ENCODE measurements at places on chromosomes 11 and 22. TPM values are rescaled to one million over a fixed set of nuclear protein-coding genes. Genes with fewer than 3 reads are reported as not detected.

Gene GALNT18
- total RNA-seq = 6.1 TPM

Gene OR8A1
- not detected for total RNA-seq

Gene FAM180B
- total RNA-seq = not detected

- DNase-seq = peak; percentile 18
Observed at GRCh38 chr11:36478700-36479329, 31.3 kb downstream of the TRAF6 start.

DNA sequence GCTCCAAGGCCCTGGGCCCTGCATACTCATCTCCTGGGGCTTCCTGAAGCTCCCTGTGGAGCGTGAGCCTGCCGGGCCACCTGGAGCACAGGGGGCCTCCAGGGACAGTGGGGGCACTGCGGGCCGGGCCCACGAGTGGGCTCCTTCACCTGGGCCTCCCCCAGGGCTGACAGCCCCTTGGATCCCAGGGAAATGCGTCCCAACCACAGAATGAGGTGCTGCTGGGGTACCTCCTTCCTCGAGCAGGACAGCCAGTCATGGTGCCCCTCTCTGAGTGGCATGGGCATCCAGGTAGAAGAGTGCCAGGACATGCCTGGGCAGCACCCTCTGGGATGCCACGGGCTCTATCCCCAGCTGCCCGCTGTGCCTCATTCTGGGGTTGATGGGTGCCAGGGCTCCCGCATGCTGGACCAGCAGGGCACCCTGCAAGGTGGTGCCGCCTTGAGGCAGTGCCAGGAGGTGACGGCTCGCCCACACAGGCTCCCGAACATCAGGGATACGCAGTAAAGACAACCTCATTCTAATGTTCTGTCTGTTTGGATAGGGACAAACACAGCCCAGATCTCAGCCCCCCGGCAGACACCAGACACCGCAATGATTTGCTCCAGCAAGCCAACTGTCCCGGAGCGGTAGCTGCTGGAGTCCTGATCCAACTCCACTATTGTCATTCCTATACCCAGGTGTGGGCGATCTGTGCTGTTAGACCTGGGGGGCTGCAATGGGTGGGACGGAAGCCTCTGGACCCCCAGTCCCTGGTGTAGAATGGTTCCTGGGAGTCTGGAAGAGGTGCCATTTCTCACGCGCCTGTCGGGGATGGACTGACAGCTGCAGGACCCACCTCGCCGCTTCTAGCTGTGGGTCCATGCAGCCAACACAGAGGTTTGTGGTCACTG, 25.8 kb downstream of the KRTAP5-5 start:
- DNase-seq = no peak

Gene TXN2
- 25.0 TPM for total RNA-seq

Gene SMTNL1
- not detected for total RNA-seq

DNA sequence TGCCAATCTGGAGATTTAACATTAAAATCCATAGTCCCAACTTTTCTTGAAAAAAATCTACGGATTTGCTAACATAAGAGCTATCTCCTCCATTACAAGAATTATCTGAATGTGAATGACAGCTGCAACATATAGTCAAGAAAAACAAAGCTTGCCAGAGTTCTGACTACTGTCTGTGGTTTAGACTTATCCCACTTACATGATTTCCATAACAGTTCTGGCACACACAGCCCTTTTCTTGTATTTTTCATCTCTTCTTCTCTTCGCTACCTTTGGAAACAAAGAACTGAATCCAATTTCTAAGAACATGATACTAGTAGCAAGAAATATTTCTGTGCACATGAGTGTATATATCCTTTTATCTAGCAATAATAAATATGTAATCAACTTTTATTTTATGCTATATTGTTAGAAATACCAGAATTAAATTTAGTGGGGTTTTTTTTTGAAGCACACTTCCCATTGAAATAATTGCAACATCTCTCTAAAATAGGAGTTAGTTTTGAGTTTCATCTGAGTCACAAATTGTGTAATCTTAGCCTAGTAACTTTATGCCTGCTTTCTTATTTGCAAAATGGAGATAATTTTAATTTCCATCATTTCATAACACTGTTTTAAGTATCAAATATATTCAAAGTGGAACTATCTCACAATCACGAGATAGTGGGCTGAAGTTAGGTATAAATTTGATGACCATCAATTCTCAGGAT, 1217.6 kb downstream of the JRKL start:
- DNase-seq = no peak

DNA sequence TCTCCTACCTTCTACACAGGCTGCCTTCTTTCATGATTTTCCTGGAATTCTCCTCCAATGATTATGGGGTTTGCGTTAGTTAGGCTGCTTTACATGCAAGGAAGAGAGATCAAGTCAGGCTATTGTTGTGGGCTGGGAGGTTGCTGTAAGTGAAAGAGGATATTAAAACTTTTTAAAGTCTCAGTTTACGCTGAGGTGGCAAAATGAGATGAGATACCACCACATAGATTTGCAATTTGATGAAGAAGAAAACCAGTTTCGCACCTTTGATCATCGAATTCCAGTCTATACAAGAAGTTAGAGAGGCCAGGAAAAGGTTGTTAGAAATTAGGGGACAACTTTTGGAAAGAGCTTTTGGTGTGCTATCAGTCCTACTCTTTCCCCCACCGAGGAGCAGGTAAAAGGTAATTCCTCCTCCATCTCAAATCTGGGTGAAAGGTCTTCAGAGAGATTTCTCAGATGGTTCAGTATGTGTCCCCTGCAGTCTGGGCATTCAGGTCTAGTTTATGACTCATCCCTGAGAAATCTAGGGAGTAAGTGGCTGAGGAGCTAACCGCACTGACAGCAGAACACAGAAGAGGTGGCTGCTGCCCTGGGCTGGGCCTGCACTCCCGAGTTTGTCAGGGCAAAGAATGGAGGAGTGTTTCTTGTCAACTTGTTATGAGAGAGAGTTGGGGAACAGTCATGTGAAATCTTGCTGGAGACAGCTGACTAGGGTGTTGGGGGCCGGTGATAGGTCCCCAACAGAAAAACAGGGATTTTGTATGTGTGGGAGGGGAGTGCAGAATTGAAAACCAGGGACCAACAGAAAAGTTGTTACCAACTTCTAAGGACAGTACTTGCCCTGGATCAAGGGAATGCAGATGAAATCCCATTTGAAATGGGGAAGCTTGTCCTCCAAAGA, 34.7 kb downstream of the CCDC83 start:
- DNase-seq = peak; percentile 11

Gene BLID
- total RNA-seq = not detected

Gene TSGA10IP
- total RNA-seq = not detected

GRCh38 chr11:115607621-115608221, 103.5 kb upstream of the CADM1 start:
- DNase-seq = no peak

Gene ASCL2
- not detected for total RNA-seq

GRCh38 chr11:131858505-131858904, 488.1 kb downstream of the NTM start:
- no peak for DNase-seq

Gene CTSW
- total RNA-seq = not detected

DNA sequence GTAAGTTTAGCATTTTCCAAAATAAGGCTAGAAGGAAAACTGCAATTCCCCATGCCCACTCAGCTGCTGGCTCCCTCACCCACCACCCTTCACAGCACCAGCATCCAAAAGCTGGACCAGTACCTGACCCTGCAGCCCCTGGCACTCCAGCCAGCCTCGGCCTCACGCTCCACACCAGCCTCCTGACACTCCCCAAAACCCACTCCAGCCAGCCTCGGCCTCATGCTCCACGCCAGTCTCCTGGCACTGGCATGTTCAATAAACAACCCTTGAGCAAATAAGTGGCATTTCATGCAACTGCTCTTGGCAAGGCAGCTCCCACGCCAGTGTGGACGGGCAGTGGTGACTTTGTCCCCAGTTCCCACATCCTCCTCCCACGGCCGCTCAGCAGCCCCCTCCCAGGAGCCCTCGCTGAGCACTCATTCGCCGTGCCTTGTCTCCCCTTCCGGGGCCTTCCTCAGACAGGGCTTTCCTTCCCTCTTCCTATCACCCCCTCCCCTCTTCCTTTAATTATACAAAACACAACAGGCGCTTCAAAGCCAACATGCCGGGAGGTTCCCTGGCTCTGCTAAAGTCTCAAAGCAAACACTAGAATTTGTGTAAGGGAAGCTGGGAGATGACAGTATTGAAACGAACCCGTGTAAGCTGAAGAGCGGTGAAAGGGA, 6.8 kb downstream of the TOLLIP start:
- DNase-seq = no peak

DNA sequence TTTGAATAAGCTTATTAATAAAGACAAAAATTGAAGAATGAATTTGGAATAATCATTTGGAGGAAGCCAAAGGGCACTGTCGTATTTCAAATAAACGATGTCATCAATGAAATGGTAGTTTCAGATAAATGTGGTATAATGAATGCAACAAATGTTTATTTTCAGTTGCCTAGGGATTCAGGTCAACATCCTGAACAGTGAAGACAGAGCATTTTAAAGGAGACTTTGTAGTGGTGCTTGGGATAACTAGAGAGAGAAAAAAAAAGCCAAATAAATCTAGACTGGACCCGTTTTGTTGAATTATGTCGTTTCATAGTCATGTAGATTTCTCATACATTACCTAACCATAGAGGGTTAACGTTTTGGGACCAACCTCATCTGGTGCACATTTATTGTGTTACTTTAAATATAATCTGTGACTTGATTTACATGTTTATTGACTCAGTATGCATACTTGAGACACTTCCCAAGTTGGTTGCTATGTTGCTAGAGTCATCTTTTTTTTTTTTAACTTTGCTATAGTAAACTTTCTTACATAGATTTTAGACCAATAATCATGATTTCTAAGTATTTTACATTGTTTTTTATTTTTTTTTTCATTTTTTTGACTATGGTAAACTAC, 111.1 kb downstream of the NCAM1 start:
- DNase-seq = no peak
